BE2C (cell line): ENCODE measurements at places on chromosomes 6 and 20.

GRCh38 chr6:169923468-169924464 is 172.3 kb downstream of the ERMARD start:
- DNase-seq = no peak

GRCh38 chr6:124964764-124965105 is 2.5 kb downstream of the RNF217 start:
- no peak for DNase-seq

- no peak for DNase-seq
Observed at GRCh38 chr6:152135755-152136448, 328.4 kb downstream of the ESR1 start.

DNA sequence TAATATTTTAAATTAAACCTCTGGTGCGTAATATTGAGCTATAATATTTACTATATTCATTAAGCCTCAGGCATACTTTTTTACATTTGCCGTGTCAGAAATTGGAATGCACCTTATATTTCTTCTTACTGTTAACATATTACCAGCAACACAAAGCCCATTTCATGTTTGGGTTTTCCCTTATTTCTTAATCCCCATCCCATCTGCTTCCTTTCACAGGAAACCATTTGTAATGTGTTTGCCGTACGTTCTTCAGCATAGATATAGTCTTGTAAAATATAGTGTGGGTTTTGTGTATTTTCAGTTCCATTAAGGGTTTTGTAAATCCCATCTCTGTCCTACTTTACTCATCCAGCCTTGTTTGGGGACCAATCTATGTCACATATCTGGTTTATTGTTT is 6.5 kb downstream of the EYS start:
- no peak for DNase-seq

- no peak for DNase-seq
Observed at GRCh38 chr6:145225500-145225899, 509.8 kb downstream of the EPM2A start.

- no peak for DNase-seq
Observed at GRCh38 chr20:58102744-58103516, 125.5 kb downstream of the ANKRD60 start.

GRCh38 chr6:45611491-45611890 is 233.8 kb upstream of the SUPT3H start:
- DNase-seq = no peak

GRCh38 chr20:16711661-16712258 is 18.1 kb upstream of the SNRPB2 start:
- no peak for DNase-seq

DNA sequence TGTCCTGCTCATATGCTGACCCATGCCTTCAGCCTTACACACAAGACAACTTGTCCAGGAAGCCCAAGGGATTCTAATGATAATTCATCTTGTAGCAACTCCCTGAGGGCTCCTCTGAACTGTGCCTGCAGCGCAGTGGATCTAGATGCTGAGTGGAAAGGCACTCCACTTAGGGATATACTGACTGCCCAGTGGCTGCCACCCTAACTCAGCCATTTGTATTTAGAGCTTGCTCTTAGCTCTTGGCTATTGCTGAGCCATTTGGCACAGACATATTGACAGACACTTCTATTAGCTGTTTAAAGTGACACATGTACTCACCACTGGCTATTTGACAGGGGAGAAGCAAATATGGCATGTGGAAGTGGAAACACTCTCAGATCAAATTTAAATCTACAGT is 278.3 kb upstream of the SGK1 start:
- DNase-seq = no peak

DNA sequence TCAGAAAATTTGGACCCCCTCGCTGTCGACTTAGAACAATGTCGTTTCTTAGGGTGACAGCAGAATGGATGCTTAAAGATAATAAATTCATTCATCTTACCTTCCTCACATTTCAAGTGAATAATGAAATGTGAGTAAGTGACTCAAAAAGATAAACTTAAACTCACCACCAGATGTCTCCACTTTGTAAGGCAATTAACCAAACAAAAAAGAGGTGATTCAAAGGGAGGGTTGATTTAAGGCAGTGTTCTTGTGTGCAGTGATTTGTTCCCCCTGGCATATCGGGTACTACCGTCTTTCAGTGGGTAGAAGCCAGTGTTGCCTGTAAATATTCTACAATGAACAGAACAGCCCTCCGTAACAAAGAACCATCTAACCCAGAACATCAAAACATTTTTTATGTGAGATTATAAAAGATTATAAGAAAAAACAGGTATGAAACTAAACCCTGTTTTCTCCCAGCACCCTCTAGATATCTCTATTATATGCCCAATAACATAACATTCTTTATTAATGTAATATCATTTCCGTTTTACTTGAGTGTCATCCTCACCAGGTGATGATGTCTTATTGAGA is 589.7 kb downstream of the CBLN4 start:
- DNase-seq = no peak

- DNase-seq = no peak
Observed at GRCh38 chr6:136050475-136050874, 199.0 kb downstream of the PDE7B start.

- no peak for DNase-seq
Observed at GRCh38 chr20:17857639-17858449, 110.8 kb downstream of the SNX5 start.

- DNase-seq = no peak
Observed at GRCh38 chr6:37257320-37257633, 295 bp upstream of the TBC1D22B start.

DNA sequence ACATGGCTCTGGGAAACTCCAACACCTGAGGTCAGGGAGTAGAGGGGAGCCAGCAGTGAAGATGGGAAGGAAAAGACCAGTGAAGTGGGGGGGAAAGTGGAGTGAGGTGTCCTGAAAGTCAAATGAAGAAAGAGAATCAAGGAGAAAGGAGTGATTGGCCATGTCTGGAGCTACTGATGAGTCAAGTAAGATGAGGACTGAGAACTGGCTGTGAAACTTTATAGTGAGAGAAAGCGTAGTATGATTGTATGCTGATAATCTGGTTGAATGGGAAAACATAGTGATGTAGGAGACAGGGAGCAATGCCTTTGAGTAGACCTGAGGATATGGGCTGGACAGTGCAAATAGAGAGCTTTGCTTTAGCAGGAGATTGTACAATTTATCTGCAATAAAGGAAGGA is 183.6 kb upstream of the GMDS start:
- no peak for DNase-seq

GRCh38 chr6:16623029-16623653 is 138.1 kb downstream of the ATXN1 start:
- DNase-seq = no peak

DNA sequence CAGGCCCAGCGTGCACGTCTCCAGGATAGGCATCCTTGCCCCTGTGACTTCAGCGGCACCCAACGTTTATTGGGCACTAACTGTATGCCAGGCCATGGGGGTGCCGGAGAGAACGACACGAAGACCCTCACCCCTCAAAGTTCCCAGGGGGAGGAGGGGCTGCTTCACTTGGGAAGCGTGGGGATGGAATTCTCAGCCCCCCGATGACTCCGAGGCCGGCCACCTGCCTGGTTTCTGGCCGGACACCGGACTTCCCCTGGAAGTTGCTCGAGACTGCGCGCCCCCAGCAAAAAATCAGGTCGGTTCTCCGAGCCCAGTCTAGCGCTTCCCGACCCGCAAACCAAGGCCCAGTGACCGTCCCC is 275 bp upstream of the MAVS start:
- no peak for DNase-seq
